ENCODE measurements at places on chromosomes 7 and 10.

DNA sequence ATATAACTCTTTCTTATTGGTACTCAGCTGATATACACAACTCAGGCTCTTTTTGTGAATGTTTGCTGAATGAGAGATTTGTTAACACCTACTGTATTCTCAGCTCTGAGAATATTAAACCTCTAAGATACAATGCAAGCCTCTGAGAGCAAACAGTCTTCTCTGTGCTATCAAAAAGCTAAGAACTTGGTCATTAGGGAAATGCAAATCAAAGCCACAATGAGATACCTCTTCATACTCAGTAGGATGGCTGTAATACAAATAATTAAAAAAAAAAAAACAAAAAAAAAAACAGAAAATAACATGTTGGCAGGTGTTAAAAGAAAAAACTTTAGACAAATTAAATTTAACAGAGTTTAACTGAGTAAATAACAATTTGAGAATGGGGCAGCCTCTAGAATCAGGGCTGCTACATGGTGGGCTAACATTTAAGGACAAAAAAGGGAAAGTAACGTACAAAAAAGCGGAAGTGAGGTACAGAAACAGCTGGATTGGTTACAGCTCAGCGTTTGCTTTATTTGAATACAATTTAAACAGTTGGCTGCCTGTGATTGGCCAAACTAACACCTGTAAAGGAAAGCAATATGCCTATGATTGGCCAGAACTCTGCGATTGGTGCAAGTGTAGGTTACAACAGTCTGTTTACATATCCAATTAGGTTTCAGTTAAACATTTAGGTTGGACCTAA lies 14.8 kb upstream of the MTURN start:
- DNase-seq = no peak

DNA sequence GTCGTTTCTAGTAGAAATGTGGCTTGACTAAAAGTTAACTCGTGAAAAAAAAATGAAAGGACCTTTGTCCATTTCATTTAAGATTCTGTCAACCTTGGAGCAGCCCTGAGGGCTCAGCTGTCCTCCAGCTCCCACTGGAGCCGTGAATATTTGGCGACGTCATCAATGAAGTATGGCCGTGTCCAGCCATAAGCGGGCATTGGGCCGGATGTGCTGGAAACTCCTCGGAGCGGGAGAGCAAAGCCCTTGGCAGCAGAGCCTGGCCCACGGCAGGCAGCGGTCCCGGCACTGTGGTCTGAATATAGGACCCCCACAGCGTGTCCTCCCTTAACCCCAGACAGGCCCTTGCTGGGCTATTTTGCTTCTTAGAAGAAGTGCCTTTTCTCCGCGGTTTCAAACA lies 50.0 kb downstream of the JAKMIP3 start:
- DNase-seq = no peak

DNA sequence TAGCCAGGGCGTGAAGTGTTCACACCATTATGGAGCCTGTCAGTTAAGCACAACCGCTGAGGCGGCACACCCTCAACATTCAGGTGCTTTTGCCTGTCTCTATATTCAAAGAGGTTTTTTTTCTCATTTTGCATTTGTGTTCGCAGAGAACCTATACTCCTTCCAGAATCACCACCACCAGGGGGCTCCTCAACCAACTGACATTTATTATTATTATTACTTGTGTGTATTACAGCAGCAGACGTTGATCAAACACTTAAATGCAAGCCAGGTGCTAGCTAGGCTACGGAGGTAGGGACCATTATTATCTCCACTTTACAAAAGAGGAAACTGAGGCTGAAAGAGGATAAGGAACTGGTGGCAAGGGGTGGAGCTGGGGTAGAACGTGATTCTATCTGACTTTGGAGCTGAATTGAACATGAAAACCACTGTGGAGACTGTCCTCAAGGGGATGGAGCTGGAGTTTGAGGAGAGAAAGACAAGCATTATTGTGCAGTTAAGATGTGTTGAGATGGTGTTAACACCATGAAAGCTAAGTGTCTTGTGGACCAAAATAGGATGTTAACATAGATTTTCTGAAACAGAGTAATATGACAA lies 133.8 kb upstream of the PLXNA4 start:
- no peak for DNase-seq

GRCh38 chr10:29533046-29533445 lies 101.7 kb downstream of the SVIL start:
- DNase-seq = no peak

DNA sequence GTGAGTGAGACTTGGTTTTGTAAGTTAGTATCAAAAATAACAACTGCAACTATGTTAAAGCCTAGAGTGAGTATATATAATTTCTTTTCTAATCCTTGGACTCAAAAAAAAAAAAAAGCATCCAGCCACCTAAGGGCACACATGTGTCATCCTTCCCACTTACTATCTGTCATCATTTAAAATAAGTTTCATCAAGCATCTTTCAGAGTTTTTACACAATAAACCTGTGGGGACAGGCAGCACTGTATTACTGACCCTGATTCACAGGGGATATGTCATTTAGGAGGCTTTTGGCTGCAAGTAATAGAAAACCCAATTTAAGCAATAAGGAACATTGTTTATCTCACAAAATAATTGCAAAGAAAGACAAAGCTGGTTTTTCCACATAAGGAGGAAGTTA lies 32.3 kb upstream of the OSBPL3 start:
- no peak for DNase-seq

DNA sequence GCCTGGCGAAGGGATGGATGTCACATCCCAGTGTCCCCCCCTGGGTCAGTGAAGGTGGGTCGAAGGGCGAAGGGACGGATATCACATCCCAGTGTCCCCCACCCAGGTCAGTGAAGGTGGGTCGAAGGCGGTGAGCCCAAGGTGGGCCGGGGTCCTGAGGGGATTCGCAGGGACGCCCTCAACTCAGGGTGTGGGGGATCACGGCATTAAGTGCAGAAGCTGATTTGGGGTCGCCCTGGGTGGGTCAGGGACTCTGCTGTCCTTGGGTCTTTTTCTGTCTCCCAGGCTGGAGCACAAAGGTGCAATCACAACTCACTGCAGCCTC lies 21.9 kb downstream of the ADAP1 start:
- DNase-seq = no peak

DNA sequence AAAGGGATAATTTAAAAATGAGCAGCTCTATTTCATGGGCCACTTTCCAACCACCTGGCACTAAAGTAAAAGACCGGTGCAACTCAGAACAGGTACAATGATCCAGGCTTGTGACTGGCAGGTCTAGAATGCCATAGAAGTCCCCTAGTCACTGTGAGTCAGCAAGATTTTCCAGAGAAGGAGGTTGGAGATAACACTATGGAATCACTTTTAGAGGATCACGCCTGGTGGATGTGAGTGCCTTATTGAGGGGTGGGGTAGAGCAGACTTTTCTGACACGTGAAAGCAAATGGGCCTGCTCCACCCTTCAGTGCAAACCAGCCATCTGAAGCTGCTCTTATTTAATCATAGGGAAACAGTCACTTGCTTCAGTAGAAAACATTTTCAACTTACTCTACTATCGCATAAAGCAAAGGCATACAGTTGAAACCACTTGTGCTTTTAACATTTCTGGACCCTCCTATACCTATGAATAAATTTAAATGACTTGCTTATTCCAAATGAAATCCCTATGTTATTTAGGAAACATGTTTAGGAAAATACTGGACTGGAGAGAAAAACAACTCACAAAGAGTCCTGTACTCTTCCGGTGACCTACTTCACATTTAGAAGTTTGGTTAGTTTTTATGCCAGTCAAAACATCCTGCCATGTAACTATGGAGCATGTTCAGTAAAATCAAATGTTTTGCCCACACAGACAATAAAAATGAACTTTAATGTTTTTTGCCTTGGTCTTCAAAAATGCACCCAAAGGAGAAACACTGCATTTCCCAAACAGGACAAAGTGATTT lies 21.5 kb upstream of the AKR1C1 start:
- DNase-seq = no peak

DNA sequence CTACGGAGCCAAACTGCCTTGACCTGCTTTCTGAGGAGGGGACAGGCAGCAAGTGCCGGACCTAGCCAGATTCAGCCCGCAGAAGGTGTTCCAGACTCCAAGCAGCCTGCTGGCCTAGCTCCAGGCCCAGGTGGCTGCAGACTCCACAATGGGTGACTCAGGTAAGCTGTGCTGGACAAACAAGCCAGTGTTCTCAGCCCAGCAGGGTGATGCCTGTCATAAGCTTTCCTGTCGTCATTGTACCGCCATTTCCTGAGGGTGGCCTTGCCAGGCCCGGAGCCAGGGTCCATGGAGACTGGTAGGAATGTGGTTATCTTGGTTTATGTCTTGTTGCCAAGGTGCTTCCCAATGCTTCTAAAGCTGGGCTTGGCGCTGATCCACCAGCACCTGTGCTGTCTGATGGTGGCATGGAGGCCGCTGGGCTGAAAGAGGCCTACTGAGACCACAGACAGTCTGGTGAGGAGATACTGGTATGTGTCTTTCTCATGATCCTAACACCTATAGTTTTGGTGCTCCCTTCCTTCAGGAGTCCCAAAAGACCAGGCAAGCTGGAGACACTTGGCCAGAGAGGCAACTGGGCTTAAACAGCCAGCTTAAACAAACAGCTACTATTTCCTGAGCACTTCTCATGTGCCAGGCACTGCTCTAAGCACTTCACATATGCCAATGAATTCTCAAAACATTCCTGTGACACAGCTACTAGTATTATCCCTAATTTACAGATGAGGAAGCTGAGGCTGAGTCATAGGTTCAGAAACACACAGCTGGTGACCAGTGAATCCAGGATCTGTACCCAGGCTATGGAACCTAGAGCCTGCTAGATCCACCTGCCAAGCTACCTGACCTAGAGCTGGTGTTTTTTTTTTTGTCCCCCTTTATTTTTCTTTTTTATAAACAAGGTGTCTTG lies 42.0 kb downstream of the ZC3HC1 start:
- no peak for DNase-seq
